WTC11 (cell line): ENCODE measurements at places on chromosomes 16 and 17. TPM values are rescaled to one million over a fixed set of nuclear protein-coding genes. Genes with fewer than 3 reads are reported as not detected.

DNA sequence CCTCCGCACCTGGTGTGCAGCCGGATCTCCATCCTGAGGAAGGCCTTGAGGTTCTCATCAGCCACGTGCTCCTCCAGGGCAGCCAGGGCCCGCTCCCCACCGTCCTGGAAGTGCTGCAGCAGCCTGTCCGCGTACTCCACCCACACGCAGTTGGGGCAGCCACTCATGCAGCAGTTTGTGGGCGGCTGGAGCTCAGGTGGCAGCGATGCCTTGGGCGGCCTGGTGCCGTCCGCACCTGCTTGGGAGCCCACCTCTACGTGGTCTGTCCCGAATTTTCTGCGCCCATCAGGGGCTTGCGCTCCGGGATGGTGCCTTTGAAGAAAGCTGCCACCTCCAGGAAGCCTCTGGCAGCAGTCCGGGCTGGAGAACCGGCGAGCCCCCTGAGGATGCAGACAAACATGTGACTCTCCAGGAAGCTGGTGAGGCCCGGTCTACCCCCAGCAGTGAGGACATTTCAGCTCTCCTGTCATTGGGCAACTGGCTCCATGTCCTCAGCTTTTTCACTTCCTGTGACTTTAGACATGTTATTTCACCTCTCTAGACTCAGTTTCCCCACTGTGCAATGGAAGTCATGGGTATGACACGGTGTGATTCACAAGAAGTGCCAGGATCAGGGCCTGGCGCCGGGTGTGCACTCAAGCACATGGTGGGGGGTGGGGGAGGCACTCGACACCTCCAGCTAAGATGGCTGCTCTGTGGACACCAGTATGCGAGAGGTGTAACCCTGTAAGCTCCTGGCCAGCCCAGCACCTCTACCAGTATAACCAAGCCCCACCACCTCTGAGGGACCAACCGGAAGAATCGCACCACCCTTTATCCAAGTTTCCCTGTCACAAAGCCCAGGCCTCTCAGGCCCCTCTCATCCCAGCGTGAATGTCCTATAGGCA is 957 bp downstream of the OXLD1 start:
- no peak for DNase-seq

The PPL gene
- total RNA-seq: 28.5 to 29.6 TPM (median 28.7 TPM) in 3 replicates

DNA sequence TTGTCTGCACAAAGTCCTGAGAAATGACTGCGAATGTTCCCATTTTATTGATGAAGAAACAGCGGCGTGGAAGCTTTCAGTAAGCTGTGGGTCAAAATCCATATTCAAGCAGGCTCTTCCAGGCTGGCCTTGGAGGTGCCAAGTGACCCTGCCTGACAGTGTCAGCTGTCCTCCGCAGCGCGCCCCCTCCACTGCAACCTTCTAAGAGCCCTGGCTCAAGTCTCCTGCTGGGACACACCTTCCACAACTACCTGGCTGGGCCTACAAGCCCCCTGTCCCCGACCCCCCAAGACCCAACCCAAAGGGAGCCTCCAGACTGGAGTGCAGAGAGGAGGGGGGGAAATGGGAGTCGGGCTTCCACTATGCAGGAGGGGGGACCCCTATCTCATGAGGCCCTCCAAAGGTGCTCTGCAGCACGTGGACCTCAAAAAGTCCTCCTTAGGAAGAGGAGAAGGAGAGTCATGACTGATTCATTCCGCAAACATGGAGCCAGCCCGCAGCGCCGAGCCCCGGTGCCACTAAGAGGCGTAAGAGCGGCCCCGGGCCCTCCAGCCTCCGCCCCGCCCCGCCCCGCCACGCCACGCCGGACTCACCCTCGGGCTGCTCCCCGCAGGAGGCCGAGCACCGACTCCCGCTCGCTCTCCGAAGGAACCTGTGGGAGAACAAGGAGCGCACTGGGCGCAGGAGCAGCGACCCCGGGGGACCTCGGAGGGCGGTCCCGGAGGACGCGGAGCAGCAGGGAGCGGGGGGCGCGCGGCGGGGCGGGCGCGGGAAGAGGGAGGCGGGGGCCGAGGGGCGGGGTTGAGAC is 574 bp downstream of the MPP3 start:
- DNase-seq: peak; percentile 40

The NTHL1 gene
- total RNA-seq: 90.5 to 93.4 TPM (median 93.3 TPM) in 3 replicates

The ZG16 gene
- total RNA-seq: not detected in 3 replicates

DNA sequence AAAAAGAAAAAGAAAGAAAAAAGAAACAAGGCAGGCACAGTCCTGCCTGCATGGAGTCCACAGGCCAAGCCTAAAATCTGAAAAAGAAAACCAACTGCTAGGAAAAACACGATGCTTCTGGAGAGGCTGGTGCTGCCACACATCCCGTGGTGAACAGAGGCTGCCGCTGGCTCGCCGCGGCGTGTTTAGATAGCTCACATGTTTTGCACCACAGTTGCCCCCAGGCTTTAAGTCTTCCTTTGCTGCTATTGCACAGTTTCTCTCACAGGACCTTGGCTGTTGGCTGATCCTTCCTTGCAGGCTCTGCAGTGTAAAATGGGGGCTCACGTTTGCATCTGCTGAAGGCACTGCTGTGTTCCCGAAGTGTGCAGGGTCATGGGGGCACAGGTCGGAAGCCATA is 8.6 kb downstream of the SLC6A4 start:
- no peak for DNase-seq

DNA sequence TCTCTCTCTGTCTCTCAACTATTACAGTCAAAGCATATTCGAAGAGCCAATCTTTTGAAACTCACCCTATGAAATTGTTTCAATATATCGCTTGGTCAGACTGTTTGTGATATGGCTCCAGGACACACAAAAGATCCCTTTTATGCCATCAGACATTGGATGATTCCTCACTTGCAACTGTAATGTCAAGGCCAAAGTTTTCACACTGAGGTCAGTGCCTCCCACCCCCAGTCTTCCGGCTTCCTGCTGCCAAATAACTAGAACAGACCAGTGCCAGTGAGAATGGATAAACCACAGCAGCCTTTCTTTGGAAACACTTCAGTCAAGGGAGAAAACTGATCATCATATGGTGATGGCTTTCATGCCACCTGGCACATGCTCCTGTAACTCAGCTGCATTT is 321.9 kb upstream of the ZFHX3 start:
- no peak for DNase-seq

DNA sequence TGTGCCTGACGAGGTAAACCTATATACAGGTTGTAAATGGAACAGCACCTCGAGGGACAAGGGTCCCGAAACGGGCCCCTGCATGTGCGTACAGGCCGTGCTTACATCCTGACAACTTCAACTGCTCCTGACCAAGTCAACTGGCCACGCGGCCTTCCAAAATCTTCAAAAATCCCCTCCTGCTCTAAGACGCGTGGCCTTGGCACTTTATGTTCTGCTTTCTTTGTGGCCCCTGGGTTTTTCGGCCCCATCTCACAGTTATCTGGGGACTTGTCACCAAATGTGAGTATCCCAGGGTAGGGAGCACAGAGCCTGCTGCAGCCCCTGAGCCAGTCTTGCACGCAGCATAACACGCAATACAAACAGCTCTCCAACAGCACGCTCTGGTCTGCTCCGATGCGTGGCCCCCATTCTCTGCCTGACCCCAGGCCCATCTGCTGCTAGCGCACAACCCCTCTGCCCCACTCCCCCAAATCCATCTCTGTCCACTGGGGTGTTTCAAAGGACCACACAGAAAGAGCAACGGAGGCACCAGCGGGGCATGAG is 659 bp downstream of the RPH3AL start:
- DNase-seq: no peak

DNA sequence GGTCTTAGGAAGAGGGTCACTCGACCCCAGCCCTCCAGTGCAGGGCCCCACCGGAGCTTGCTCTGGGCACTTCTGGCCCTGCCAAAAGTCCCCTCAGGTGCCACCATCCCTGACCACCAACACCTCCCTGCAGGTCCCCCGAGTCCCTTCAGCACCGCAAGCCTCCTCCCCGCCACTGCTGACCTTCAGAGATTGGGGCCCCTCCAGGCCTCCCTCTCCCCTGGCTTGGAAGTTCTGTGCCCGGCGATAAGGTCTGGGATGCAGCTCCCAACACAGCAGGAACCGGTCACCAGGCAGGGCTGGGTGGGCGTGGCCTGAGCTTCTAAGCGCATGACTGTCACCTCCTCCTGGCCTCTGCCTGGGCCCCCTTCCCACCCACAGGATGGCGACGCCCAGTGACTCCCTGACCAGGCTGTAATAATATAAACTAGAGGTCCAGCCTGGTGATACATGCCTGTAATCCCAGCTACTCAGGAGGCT is 11.2 kb downstream of the PIEZO1 start:
- peak; percentile 52 for DNase-seq

The EME1 gene
- total RNA-seq: 22.8 to 27.1 TPM (median 24.9 TPM) in 3 replicates
